Activated CD4-positive, alpha-beta memory T cell treated with anti-CD3 and anti-CD28 coated beads for 36 hours (primary cell): ENCODE measurements at places on chromosomes 6 and 20. TPM values are rescaled to one million over a fixed set of nuclear protein-coding genes. Genes with fewer than 3 reads are reported as not detected.

DNA sequence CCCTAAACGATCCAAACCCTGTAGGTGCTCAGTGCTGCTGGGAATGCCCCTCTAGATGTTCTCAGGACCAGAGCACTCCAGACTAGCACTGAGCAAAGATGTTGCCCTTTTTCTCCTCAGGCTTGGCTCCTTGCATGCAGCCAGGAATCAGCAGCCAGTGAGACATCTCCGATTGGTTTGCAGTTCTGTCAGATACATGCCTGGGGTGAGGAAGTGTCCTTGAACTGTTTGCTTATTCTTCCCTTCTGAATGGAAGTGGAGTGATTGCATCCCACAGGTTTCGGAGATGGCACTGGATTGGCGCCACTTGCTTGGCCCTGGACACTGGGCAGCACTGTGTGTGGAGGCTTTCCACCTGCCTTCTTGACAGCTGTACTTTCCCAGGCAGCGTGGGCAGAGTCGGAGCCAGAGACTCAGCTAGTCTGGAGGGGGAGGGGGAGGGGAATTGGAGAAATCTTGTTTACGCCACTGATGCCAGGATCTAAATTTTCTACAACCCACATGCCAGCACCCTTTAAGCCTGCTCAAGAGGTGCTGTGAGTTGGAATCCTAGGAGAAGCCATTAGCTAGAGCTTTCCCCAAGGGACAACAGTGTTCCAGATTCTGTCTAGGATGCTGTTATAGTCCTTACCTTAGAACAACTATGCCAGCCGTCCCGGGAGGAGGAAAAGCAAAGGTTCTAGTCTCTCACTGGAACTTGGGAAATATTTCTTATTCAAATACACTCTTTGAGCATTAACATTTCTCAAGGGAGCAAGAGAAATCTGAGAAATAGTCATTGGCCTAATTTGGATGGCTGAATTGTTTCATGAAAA lies 49.2 kb upstream of the SASH1 start:
- DNase-seq: no peak

DNA sequence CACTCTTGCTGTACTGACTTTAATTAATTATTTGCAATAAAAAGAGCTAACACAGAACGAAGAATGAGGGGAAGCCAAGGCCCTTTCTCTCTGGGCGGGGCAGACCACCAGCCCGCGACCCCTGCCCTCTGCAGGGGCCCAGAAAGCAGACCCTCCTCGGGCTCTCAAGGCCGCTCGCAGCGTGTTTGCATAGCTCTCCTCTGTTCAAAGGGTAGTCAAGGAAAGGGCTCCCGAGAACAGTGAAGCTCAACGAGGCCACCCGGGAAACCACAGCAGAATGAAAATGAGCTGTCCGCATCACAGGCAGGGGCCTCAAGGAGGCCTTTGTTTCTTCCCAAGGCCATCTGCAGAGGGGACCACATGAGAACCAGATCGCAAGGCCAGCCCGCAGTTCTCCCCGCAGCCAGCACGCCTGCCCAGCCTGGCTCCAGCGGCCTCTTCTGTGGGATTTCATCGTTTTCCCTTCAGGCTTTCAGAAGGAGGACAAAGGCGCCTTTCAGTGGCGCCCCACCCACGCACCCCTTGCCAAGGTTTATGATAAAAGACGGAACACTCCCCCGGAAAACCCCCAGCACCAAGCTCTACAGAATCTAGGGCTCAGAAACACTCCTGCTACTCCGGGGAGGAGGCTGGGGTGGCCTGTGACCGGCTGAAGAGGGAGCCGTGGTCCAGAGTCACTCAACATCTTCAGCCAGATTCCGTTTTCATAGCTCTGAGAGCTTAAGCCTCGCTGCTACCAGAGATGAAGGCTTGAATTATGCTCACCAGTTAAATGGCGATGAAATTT lies 25.3 kb downstream of the ACSS1 start:
- no peak for DNase-seq

The PACRG gene
- not detected for total RNA-seq

The CST4 gene
- not detected for total RNA-seq

The SOBP gene
- total RNA-seq: 0.29 TPM

- no peak for DNase-seq
These were observed 33.9 kb upstream of the HS3ST5 start for GRCh38 chr6:114376611-114377175.

DNA sequence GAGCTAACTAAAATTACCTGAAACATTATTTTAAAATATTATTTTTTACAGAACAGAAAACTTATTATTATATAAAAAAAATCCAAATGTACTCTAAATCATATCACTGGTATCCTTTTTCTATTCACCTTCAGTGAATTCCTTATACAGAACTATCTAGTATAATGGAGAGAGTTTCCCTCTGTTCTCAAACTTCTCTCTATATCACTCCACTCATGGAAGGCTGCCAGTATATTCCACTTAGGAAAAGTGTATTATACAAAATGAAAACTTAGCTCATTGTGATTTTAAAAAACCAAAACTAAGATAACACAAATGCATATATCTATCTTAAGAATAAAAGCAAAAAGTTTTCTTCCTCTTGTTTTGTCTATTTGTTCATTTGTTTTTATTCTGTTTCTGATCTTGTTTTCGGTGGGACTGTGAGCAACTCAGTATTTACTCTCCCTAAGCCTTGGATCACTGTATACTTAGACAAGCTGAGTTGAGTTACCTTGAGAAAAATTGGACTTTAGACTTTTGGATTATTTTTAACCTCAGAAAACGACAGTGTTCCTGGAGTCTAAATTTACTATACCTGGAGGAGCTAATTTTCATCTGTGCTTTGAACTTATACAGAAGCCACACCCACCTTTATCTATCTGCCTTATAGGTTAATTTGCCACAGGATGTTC lies 61.4 kb downstream of the GPR63 start:
- no peak for DNase-seq

GRCh38 chr20:63691711-63692435 lies 4.6 kb upstream of the TNFRSF6B start:
- no peak for DNase-seq

DNA sequence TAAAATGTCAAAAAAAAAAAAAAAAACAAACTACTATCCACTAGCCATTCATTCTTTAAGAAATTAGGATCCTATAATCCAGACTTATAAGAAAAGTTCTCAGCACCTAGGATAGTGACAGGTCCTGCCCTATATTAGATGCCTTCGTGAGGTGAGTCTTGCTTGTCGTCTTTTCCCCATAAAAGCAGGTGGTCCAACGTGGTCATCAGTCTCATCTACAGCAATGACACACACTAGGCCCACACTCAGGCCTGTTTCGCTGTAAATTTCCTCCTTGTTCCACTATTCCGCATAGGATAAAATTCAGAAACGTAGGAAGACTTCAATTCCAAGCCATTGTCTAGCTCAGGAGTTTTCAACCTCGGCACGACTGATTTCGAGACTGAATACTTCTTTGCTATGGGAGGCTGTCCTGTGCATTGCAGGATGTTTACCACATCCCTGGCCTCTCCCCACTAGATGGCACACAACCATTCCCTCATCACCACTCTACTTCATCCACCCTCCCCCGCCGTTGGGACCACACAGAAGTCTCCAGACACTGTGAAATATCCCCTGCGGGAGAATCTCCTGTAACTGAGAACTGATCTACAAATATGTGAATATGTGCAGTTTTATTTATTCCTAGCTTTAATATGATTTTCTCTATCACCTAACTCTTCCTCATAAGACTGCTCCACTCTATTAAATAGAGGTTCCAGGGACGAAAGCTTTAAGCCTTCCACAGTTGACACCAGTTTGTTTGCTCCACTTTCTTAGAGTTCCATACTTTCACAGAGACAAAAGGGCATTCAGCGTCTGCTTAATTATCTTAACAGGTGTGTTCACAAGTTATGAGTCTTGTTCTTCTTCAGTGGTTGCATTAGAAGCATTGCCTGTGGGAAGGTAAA lies 346.3 kb downstream of the BMP2 start:
- DNase-seq: no peak
